ENCODE measurements at places on chromosomes 1 and 21.
A peak's percentile ranks its signal among the peaks of the same experiment; 100 is the strongest.

GRCh38 chr1:4084048-4084431 is 184.0 kb upstream of the C1orf174 start:
- no peak for DNase-seq

DNA sequence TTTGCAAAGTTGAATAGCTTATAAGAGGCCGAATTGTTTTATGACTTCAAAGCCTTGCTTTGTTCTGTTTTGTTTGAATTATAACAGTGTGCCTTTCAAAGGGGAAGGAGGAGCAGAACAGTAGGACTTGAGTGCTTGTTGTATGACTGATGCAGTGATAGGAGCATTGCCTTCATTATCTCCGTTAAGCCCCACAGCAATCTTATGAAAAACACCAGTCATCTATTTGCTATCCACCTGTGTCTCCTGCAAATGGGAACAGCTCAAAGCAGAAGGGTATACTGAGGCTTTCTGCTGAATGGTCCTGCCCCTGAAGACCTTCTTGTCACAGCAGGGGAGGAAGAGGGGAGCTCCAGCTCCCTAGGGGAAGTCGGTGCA is 127.5 kb downstream of the RNF220 start:
- no peak for DNase-seq

DNA sequence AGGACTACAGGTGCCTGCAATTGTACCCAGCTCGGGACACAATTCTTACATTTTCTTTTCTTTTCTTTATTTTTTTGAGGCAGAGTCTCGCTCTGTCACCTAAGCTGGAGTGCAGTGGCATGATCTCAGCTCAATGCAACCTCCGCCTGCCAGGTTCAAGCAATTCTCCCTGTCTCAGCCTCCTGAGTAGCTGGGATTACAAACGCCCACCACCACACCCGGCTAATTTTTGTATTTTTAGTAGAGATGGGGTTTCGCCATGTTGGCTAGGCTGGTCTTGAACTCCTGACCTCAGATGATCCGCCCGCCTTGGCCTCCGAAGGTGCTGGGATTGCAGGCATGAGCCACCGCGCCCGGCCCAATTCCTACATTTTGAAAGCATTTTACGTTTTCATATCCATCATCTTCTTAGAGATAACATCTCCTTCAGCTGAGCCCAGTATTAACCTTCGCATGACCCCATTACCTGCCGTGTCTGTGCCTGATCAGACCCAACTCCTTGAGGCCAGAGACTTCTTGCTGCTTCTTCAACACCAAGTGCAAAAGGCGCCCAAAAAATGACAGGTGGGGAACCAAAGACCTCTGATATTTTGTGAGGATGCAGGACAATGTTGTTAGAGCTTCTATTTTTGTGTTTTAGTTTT is 2.8 kb upstream of the ADAMTSL4 start:
- DNase-seq = peak; percentile 28

DNA sequence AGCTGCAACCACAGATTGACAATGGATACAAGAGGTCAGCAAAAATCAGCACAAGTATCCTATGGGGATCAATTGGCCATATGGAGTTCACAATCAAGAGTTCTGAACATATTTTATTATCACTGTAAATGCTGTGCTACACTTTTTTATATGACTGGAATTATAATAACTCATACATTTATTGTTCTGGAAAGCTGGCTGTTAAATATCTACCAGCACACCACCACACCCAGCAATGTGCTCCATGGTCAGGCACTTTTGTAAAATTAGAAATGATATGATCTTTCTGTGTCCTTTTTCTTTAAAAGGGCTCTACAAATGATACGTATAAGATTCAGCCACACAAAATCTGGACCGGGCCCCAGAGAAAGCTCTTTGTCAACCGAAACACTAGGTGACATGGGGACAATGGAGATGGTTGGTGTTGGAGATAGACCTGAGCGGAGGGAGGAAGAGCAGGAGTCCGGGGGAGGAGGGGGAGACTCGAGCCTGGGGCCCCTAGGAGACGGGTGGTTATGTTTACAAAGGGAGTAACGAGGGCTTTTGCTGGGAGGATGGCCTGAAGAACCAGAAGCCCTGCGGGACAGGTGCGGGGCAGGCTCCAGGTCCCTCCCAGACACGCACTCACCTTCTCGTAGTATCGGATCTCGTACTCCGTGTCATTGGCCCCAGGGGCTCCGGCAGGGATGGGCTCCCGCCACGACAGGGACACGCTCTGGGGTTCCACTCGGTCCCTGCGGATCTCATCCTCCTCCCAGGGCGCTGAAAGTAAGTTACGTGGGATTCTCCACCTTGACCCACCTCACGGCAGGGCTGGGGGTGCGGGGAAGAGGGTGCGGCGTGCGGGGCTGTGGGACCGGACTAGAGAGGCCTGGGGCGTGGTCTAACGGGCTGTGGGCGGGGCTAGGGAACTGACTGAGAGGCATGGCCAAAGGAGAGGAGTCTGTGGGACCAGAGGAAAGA is 30.0 kb downstream of the EPHA10 start:
- peak; percentile 94 for DNase-seq

GRCh38 chr1:109782514-109782913 is 18.8 kb upstream of the EPS8L3 start:
- no peak for DNase-seq
